ENCODE measurements at places on chromosomes 4 and X. TPM values are rescaled to one million over a fixed set of nuclear protein-coding genes. Genes with fewer than 3 reads are reported as not detected.

DNA sequence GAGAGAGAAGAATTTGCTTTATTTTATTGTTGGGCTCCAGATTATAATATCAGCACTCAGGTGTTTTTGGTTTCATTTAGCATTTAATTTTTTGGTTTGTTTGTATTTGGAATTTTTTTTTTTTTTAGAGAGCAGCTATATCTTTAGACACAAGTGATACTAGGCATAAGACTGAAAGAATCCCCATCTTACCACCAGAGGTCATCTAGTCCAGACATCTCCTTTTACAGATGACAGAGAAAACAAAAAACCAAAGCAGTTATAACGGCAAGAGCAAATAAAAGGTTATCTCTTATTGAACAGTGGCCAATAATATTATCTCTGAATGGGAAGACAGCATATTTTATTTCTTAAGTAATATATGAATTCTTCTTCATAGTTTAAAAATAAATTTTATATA is 22.8 kb downstream of the USP38 start:
- peak; percentile 36 for DNase-seq

GRCh38 chr4:150533673-150534072 is 48.3 kb upstream of the MAB21L2 start:
- no peak for DNase-seq

DNA sequence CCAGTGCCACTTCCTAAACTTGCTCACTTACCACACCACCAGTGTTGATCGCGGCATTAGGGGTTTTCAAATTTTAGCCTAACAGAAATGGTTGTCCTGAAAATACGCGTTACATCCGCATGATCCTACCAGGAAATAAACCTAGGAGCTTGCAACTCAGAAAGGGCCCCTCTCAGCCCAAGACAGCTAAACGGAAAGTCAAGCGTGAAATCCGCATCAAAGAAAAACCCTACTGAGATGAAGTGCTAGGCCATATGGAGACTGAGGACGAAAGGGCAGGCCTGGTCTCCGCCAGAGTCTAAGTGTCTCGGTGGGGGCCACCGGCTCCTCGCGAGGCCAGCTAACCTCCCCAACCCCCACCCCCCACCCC is 626 bp downstream of the YTHDC1 start:
- peak; percentile 66 for DNase-seq

GRCh38 chrX:16076834-16077233 is 46.5 kb upstream of the GRPR start:
- DNase-seq, result no peak

The NDST4 gene
- not detected for polyA plus RNA-seq

DNA sequence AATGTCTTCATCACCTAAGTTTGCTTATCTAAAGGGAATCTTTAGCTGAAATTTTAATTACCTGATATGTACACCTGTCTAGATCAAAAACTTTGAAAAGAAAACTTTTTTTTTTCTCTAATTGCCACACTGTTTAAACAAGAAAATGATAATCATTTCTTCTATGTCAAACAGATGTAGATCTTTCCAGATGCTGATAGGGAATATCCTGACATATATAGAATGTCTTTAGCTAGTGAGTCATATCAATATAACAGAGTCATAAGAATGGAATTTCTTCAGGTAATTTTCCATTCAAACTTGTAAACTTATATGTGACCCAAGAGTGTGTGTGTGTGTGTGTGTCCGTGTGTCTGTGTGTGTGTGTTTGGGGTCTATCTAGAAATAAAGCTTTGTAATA is 271.9 kb downstream of the GPM6A start:
- no peak for DNase-seq

DNA sequence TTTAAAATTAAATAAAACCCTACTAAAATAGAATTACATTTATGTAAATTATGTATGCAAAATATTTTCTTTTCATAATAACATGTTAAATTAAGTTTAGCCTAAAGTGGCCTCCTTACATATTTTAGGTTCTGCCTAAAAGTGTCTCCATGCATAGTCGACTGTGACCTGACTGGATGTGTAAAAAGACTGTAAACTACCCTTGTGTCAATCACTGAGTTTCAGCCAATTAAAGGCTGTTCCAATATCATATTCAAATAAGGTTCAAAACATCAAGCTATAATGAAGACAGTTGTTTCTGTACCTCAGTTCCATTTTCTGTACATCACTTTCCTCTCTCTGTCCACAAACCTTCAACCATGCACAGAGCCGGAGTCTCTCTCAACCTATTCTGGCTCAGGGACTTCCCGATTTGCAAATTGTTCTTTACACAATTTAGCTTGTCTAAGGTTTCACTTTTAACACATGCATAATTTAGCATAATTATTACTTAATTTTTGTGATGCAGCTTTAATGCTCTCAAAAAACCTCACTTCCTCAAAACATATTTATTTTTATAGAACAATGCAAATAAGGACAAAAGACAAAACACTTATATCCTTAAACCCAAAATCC is 60.1 kb downstream of the SH3RF1 start:
- DNase-seq, result no peak

The UCP1 gene
- not detected for polyA plus RNA-seq

- peak; percentile 14 for DNase-seq
These were observed 87.2 kb downstream of the AREG start for GRCh38 chr4:74531963-74532794.

The ARMCX4 gene
- 32.7 TPM for polyA plus RNA-seq

- DNase-seq, result no peak
These were observed 662.5 kb downstream of the RAPGEF2 start for GRCh38 chr4:159765382-159765781.

DNA sequence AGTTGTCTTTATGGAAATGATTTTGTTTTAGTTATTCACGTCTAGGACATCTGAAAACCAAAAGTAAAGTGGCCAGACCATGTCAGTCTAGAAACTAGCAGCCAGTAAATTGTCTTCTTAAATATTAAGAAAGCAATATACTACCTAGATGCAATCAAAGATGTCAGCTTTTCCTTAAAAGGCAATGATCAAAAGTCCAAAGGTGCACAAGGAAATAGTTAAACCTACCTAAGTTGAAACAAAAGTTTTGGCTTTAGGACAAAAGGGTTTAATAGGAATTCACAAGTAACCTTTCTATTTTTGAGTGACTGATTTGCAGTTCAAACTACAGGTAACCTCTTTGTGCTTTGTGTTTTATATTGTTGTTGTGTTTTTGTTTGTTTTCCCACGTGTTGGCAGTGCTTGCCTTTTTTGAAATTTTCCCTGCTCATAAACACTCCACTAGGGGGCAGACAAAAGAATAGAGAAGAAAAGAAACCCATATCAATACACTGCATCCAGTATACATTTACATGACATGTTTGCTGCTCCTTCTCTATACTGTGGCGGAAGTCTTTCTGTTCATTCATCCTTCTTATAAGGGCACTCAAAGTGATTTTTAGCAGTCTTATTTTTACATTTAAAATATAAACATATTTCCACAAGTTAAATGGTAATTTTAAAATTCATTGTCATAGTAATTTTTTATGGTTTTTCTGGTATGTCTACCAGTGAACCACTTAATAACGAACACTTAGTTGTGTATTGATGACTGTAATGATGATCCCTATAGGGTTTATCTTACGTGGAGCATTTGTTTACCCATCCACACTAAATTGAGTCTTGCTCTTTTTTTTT is 62.7 kb downstream of the GAB1 start:
- DNase-seq, result no peak

- no peak for DNase-seq
These were observed 20.4 kb downstream of the PAPSS1 start for GRCh38 chr4:107699466-107700206.

DNA sequence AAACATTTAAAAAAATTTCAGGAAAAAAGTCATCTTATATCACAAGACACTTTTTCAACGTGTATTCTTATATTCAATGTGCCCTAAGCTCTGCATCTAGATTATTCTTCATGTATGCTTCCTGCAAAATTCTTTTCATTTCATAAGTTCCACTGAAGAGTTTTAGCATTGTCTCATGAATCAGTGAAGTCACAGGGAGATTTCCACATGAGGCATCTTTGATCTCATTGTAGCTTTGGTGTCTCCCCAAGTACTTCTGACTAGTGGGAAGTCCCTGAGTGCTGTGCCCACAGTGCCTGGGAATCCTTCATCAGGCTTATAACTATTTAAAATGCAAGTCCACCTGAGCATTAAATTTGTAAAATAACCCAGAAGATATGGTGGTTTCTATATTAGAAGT is 123.8 kb downstream of the MAD2L1 start:
- DNase-seq, result no peak

GRCh38 chr4:46385946-46386345 is 4.0 kb downstream of the GABRA2 start:
- DNase-seq, result no peak

The TMEM156 gene
- polyA plus RNA-seq, result not detected

- DNase-seq, result no peak
These were observed 99.3 kb downstream of the IRF2 start for GRCh38 chr4:184375027-184375426.

The PRDM5 gene
- polyA plus RNA-seq, result 12.2 TPM

DNA sequence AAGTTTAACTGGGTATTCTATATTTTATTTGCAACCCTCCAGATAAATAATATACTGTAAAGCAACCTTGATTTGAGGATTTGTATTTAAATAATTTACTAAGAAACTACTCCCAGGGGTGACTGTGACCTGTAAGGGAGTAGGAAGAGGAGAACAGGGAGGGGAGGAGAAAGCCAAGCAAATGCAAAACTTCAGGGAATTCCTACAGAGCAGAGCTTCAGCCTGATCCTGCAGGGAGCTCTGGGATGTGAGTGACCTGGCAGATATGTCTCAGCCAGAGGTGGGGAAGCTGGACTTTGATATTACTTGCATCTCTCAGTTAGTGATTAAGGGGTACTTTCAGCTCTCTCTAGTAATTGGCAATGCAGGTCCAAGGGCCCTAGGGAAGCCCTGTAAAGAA is 302.0 kb downstream of the FRMPD4 start:
- no peak for DNase-seq

The KDR gene
- 36.1 TPM for polyA plus RNA-seq

DNA sequence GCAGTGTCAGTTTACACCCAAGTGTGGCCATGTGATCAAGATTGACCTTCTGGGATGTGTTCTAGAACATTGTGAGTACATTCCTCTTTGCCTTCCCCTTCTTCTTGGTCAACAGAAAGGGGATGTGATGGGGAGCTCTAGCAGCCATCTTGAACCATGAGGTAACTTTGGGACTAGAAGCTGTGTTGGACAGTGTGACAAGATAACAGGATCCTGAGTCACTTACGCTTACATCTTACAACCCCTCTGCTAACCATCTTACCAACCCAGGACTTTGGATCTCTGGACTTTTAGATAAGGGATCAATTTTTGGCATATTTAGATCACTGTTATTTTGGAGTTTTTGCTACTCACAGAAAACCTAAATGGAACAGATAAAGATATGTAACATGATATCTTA is 625.6 kb downstream of the BCOR start:
- no peak for DNase-seq

- peak; percentile 11 for DNase-seq
These were observed 590 bp downstream of the ARHGEF9 start for GRCh38 chrX:63784346-63784901.

Measured in muscle of arm (tissue), 14 donors.